Naive B cell (primary cell): ENCODE measurements at places on chromosomes 2 and 18.

DNA sequence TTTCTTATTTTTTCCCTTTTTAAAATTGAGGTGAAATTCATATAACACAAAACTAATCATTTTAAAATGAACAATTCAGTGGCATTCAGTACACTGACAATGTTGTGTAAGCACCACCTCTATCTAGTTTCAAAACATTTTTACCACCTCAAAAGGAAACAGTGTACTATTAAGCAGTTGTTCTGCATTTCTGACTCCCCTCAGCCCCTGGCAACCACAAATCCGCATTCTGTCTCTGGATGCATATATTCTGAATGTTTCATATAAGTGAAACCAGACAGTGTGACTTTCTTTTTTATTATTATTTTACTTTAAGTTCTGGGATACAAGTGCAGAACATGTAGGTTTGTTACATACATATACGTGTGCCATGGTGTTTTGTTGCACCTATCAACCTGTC is 19.2 kb upstream of the TANK start:
- H3K4me3 ChIP-seq = peak overlapping the region; percentile 97
- peaks cover 70% of the 10 kb centered on the region for H3K4me1 ChIP-seq
- peak overlapping the region; percentile 56 for H3K27ac ChIP-seq
- no peak for DNase-seq

DNA sequence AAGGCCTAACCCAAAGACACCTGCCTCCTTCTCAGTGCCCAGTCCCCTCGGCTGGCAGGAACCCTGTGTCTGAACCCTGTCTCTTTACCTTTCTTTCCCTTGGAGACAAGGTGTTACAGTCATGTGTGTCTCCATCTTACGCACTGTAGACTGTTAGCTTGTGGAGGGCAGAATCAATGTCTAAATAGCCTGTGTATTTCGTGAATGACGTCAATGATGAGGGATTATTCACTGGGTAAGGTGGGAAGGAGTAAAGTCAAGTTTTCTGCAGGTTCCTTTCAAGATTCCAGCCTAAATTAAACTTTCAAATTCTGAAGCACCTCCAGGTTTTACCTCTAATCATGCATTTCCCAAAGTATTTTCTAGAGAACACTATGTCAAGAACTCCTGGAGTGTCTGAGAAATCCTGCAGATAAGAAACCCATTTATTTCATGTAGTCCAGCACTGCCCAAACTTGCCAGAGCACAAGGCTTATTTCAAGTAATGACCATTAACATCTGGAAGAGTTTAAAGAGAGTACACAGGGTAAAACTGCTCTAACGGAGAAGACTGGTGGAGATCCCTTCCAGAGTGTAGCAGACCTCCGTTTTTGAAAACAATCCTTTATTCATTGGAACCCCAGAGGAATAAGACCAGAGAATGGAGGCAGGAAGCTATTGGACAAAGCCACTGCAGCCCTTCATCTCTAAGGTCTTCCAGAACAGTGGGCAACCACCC is 72.8 kb downstream of the KCNF1 start:
- H3K4me3 ChIP-seq = no peak overlapping the region
- H3K27ac ChIP-seq = no peak overlapping the region
- no peaks in the 10 kb centered on the region for H3K36me3 ChIP-seq
- H3K27me3 ChIP-seq = peaks cover 6% of the 10 kb centered on the region

DNA sequence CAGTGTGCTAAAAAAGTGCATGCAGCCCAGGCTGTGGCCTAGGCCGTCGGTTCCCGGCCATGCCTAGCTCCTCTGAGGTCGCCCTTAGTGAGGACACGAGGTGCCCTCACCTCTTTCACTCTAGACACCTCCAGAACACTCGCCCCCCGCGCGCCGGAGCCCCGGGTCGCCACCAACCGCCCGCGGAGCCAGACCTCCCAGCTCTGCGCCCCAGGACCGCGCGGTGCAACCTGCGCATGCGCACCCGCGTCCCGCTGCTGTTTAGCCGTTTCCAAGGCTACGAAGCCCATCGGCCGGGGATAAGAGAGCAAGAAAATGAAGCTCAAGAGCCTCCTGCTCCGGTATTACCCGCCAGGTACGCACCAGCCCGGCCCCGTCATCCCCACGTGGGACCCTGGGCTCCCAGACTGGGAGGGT is at the start of gene DAW1:
DAW1 (plus strand) TSS at position 257 of the 417 bp plus-strand sequence; CDS start at position 316, 59 bp downstream.
- H3K27me3 ChIP-seq = peaks cover 61% of the 10 kb centered on the region
- peak; percentile 19 for DNase-seq
- H3K4me3 ChIP-seq = no peak within 1 kb of the TSS
- H3K27ac ChIP-seq = no peak within 1 kb of the TSS
- H3K4me1 ChIP-seq = no peaks in the 10 kb centered on the region

DNA sequence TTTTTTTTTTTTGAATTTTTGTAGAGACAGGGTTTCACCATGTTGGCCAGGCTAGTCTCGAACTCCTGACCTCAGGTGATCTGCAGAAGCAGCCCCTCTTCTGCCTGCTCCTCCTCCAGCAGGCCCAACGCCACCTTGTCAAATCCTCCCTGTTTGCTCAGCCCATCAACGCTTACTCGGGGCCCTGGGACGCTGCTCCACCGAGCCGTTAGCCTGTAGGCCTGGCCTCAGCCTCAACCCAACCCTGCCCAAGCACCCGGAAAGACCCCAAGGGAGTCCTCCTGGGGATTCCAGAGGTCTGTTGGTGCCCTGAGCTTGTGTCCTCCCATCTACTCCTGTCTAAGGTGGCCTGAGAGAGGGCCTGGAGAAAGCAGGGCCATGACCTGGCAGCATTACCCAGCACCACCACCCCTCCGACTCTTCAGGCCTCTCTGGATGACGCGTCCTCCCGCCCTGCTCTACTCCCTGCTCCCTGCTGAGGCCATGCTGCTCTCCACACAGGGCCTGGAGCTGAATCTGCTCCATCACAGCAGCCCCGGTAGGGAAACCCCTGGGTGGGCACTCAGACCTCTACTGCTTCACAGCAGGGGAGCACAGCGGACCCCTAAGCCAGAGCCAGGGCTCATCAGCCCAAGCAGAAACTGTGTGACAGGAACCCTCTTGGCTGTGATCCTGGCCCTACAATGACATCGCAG is 3.2 kb downstream of the STK25 start:
- no peaks in the 10 kb centered on the region for H3K27me3 ChIP-seq
- H3K36me3 ChIP-seq = no peaks in the 10 kb centered on the region
- no peak overlapping the region for H3K27ac ChIP-seq
- DNase-seq = no peak
- peak overlapping the region; percentile 9 for H3K4me3 ChIP-seq

GRCh38 chr2:11065833-11066485 is 89.3 kb upstream of the SLC66A3 start:
- H3K36me3 ChIP-seq = peaks cover 4% of the 10 kb centered on the region
- no peak overlapping the region for H3K4me3 ChIP-seq
- H3K4me1 ChIP-seq = no peaks in the 10 kb centered on the region
- peaks cover 31% of the 10 kb centered on the region for H3K27me3 ChIP-seq
- H3K27ac ChIP-seq = no peak overlapping the region
- no peak for DNase-seq

GRCh38 chr2:241943961-241944575 is 74.5 kb downstream of the RTP5 start:
- DNase-seq = no peak
- peaks cover 7% of the 10 kb centered on the region for H3K36me3 ChIP-seq
- no peak overlapping the region for H3K27ac ChIP-seq

DNA sequence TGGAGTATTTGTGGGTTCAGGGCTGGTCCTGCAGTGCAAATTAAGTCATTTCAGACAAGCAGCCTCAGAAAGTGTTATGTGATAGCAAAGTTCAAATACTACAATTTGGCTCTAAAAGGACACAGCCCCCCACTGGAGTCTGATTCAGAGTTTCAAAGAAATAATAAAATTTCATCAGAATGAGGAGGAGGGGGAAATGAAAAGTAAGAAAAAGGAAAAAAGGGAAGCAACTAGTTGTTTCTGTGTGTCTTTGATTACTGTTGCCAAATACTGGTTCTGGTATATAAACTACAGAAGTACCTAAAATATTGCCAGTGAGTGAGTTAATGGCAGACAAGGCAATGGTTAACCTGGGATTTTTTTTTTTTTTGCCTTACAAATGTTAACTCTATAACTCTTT is 773.9 kb downstream of the BCL11A start:
- no peak overlapping the region for H3K4me3 ChIP-seq
- no peaks in the 10 kb centered on the region for H3K27me3 ChIP-seq
- H3K27ac ChIP-seq = no peak overlapping the region
- H3K4me1 ChIP-seq = peaks cover 3% of the 10 kb centered on the region
- no peaks in the 10 kb centered on the region for H3K36me3 ChIP-seq

DNA sequence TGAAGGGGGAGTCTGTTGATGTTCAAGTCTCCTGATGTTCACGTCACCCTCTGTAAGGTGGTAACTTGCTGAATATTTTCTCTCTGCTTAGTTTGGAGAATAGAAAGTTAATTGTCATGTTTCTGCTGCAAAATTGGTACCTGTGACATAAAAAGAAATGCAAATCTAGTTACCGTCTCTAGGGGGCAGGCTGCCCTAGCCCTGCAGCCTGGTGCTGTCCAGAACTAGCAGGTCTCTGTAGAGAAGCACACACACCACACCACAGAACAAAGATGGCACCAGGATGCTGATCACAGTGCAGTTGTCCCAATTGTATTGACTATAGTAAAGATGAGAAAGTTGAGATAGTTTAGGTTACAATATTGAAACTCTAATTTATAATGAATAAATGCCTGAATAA is 47.0 kb downstream of the SLC9A4 start:
- no peak overlapping the region for H3K27ac ChIP-seq
- no peaks in the 10 kb centered on the region for H3K4me1 ChIP-seq
- no peak overlapping the region for H3K4me3 ChIP-seq

DNA sequence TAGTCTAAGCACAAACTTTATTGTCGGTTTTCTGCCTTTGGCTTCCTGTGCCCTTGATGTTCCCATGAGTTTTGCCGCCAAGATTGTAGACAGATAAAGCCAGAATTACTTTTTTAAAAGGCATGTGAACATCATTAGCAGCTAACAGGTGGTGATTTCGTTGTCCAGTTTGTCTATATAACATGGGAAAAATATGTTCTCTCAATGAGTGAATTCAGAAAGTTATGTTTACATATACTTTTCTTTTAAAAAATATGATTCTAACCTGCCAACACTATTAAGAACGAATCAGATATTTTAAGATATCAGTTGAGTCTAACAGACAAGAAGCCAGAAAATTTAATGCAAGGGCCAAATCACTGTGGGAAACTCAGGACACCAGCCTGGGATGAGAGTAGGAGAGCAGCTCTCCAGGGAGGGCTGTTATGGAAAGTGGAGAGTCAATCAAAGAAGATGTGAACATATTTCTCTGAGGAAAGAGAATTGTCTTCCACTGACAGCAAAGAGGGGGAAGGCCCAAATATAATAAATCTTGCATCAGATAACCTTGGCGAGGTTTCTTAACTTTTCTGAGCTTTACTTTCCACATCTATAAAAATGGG is 311.3 kb downstream of the ARHGAP15 start:
- peaks cover 33% of the 10 kb centered on the region for H3K36me3 ChIP-seq
- no peaks in the 10 kb centered on the region for H3K27me3 ChIP-seq
- no peak overlapping the region for H3K4me3 ChIP-seq
- H3K4me1 ChIP-seq = no peaks in the 10 kb centered on the region
- peak overlapping the region; percentile 18 for H3K27ac ChIP-seq

GRCh38 chr2:39646267-39646666 is 19.4 kb upstream of the TMEM178A start:
- H3K4me1 ChIP-seq = no peaks in the 10 kb centered on the region
- DNase-seq = no peak

GRCh38 chr2:152622219-152622618 is 95.0 kb downstream of the PRPF40A start:
- no peaks in the 10 kb centered on the region for H3K27me3 ChIP-seq
- no peak for DNase-seq
- H3K36me3 ChIP-seq = no peaks in the 10 kb centered on the region
- no peak overlapping the region for H3K27ac ChIP-seq

- peaks cover 50% of the 10 kb centered on the region for H3K27me3 ChIP-seq
- peaks cover 26% of the 10 kb centered on the region for H3K36me3 ChIP-seq
- DNase-seq = no peak
- no peak overlapping the region for H3K27ac ChIP-seq
- no peaks in the 10 kb centered on the region for H3K4me1 ChIP-seq
Measured at GRCh38 chr2:237942513-237942899, 24.3 kb upstream of the UBE2F start.

DNA sequence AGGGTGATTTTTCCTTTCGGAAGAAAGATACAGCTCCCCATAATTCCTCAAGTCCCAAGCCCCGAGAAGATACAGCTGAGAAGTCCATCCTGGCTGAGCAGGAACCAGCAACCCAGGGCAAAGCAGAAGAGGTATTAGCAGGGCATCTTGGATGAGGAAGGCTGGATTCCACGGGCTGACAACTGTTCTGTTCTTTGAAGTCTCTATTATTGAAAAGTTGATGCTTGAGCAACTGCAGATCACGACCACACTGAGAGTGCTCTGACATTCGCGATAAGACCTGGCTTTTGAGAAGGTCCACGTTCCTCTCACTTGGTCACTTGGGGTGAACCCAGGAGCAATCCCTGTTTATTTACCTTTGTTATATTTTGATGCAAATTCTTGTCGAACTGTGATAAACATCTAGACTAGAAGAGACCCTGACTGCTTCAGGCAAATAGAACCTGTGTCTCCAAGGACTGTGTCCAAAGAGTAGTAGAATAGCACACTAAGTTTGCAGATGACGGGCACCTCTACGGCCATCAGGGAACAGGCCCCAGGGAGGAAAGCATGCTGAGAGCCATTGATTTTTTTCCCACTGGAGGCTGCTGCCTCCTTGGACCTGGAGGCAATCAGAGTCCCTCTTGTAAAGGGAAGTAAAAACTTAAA is 133.1 kb downstream of the ARL4C start:
- H3K4me1 ChIP-seq = peaks cover 17% of the 10 kb centered on the region
- no peak for DNase-seq
- H3K27ac ChIP-seq = no peak overlapping the region
- H3K27me3 ChIP-seq = peaks cover 56% of the 10 kb centered on the region

DNA sequence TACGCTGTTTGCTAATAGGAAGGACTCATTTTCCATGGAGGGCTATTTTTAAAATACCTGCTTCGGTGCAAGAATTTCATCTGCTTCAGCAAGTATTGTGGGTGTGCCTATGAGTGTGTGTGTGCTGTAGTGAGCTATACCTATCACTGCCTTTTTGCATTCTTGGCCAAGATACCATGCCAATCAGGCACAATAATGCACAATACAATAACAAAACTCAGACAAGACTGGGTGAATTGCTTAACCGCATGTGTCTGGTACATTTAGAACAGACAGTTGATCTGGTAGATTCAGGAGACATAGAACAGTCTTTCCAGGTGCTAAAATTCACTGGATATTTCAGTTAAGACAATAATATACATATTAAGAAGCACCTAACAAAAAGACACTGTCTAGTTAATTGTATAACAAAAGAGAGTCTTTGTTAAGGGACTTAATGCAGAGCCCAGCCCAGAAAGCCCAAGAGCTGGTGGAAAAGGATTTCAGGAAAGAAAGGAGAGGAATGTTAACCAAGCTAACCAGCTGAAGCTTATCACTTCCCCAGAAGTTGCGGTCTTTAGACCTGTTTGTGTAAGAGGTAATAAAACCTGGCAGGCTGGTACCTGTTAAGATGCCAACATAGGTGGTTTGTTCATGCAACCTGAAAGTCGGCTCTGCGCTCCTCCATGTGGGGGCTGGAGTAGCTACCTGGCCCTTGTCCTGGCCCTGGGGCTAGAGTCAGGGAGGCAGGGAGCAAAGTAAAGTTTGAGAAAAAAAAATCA is 153.3 kb upstream of the RBMS1 start:
- no peak overlapping the region for H3K27ac ChIP-seq
- H3K27me3 ChIP-seq = no peaks in the 10 kb centered on the region
- DNase-seq = no peak
- H3K4me1 ChIP-seq = no peaks in the 10 kb centered on the region
